ENCODE measurements at places on chromosomes 16 and 17. TPM values are rescaled to one million over a fixed set of nuclear protein-coding genes. Genes with fewer than 3 reads are reported as not detected.

DNA sequence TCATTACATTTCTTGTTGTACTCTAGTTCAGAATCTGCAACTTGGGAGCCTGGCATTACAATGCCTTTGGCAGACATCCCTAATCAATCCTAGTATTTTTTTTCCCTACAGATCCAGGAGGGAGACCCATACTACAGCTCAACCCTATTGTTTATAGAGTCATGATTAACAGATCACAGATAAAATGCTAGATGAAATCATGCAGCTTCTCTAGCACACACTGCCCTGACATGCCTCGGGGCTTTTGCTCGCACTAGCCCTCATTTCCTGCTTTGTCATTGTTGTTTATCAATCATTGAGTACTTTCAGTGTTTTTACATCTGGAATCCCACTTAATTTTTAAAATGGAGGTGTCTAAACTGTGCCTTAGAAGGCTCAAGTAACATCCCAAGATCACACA is 412.5 kb downstream of the CA10 start:
- no peak for DNase-seq
- no peaks in the 10 kb centered on the region for H3K4me1 ChIP-seq
- H3K36me3 ChIP-seq: no peaks in the 10 kb centered on the region
- H3K27me3 ChIP-seq: no peaks in the 10 kb centered on the region

GRCh38 chr16:73071131-73071940 is 23.4 kb upstream of the ZFHX3 start:
- no peaks in the 10 kb centered on the region for H3K36me3 ChIP-seq
- no peak overlapping the region for H3K4me3 ChIP-seq
- H3K27ac ChIP-seq: no peak overlapping the region
- no peaks in the 10 kb centered on the region for H3K27me3 ChIP-seq
- DNase-seq: peak; percentile 62
- no peaks in the 10 kb centered on the region for H3K4me1 ChIP-seq

GRCh38 chr16:31148281-31148728 is 1.6 kb downstream of the PRSS36 start:
- H3K36me3 ChIP-seq: no peaks in the 10 kb centered on the region
- H3K4me3 ChIP-seq: peak overlapping the region; percentile 33
- DNase-seq: no peak
- H3K27ac ChIP-seq: no peak overlapping the region
- no peaks in the 10 kb centered on the region for H3K4me1 ChIP-seq

- no peak overlapping the region for H3K4me3 ChIP-seq
- H3K27ac ChIP-seq: no peak overlapping the region
- no peaks in the 10 kb centered on the region for H3K4me1 ChIP-seq
- DNase-seq: peak; percentile 26
- H3K27me3 ChIP-seq: no peaks in the 10 kb centered on the region
Observed at GRCh38 chr16:48117217-48118105, 38.3 kb downstream of the ABCC12 start.

- no peaks in the 10 kb centered on the region for H3K36me3 ChIP-seq
- H3K4me1 ChIP-seq: no peaks in the 10 kb centered on the region
- H3K27me3 ChIP-seq: no peaks in the 10 kb centered on the region
- no peak for DNase-seq
- H3K27ac ChIP-seq: no peak overlapping the region
Observed at GRCh38 chr16:55773859-55774549, 58.9 kb downstream of the CES1 start.

DNA sequence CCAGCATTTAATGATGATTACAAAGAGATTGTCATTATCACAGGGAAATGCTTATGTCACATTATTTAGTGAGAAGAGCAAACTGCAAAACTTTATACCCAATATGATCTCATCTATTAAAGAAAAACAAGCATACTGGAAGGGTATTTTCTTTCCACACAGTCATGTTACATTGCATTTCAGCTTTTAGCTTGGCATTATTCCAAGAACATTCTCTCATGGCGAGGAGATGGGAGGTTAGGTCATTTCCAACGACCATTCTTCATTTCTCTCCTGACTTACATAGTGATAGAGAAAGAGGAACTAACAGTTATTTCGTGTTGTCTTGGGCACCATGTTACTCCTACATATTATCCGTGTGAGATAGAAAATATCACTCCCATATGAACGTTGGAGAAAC is 309.4 kb upstream of the XYLT1 start:
- no peaks in the 10 kb centered on the region for H3K36me3 ChIP-seq
- no peak overlapping the region for H3K27ac ChIP-seq
- no peaks in the 10 kb centered on the region for H3K27me3 ChIP-seq
- no peak for DNase-seq
- no peaks in the 10 kb centered on the region for H3K4me1 ChIP-seq

DNA sequence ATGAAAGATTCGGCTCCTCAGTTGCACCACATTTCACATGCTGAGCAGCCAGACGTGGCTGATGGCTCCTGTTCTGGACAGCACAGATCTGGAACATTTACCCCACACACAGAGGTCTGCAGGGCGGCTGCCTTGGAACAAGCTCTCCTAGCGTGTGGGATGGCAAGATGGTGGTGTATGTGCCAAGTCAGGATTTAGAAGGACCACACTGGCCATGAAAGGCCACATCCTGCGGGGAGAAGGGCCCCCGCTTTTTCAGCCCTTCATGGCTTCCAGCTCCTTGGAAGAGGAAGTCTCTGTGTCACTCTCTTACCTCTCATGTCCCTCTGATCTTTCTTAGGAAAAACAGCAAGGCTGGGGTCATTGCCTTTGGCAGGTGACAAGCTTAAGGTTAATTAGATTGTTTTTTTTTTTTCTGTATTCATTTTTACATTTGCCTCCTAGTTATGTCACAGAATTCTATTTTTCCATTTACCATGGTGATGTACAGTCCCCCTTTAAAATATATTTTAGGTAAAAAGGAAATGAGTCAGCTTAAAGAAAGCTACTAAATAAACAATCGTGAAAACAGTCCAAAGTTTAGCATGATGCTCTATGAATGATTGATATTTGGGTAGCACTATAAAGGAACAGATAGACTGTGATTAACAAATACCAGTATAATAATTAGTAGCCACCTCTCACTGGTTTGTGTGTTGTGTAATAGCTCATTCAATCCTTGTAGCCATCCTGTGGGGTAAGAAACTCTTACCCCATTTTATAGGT is 396.6 kb downstream of the CPPED1 start:
- DNase-seq: no peak
- H3K27me3 ChIP-seq: no peaks in the 10 kb centered on the region
- H3K27ac ChIP-seq: no peak overlapping the region
- H3K4me3 ChIP-seq: no peak overlapping the region

GRCh38 chr16:2487903-2488531 is 13.1 kb downstream of the TBC1D24 start:
- H3K27me3 ChIP-seq: no peaks in the 10 kb centered on the region
- H3K4me3 ChIP-seq: no peak overlapping the region
- DNase-seq: no peak
- H3K36me3 ChIP-seq: no peaks in the 10 kb centered on the region
- no peak overlapping the region for H3K27ac ChIP-seq

GRCh38 chr16:78206623-78207223 is 107.3 kb downstream of the WWOX start:
- DNase-seq: no peak
- no peaks in the 10 kb centered on the region for H3K4me1 ChIP-seq
- no peak overlapping the region for H3K4me3 ChIP-seq
- no peak overlapping the region for H3K27ac ChIP-seq
- no peaks in the 10 kb centered on the region for H3K36me3 ChIP-seq

GRCh38 chr16:57604177-57604576 is 24.3 kb upstream of the ADGRG1 start:
- no peaks in the 10 kb centered on the region for H3K27me3 ChIP-seq
- H3K4me3 ChIP-seq: no peak overlapping the region
- peak; percentile 15 for DNase-seq

DNA sequence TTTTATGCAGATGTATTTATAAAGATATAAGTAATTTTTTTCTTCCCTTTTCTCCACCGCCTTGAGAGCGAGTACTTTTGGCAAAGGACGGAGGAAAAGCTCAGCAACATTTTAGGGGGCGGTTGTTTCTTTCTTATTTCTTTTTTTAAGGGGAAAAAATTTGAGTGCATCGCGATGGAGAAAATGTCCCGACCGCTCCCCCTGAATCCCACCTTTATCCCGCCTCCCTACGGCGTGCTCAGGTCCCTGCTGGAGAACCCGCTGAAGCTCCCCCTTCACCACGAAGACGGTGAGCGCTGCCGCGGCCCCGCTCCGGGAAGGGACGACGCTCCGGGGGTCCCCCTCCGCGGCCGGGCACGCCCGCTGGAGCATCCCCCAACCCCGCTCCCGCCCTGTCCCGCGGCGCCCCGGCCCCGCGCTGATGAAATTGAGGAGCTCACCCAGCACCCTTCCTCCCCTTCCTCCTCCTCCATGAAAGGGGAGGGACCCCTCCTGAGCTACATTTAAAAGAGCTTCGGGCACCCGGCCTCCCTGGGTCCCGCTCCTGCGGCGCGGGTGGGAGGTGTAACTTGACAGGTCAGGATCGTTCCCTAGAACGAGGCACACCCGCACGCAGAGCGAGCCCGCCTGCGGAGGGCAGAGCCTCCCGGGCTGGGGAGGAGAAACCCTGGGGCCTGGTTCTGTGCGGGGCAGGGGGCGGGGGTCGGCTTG is 706 bp downstream of the HLF start:
- H3K36me3 ChIP-seq: no peaks in the 10 kb centered on the region
- DNase-seq: peak; percentile 51
- H3K27me3 ChIP-seq: no peaks in the 10 kb centered on the region
- no peaks in the 10 kb centered on the region for H3K4me1 ChIP-seq
- peak overlapping the region; percentile 42 for H3K4me3 ChIP-seq
- H3K27ac ChIP-seq: peak overlapping the region; percentile 55

- H3K4me1 ChIP-seq: no peaks in the 10 kb centered on the region
- DNase-seq: no peak
- no peaks in the 10 kb centered on the region for H3K36me3 ChIP-seq
- H3K27ac ChIP-seq: no peak overlapping the region
- no peaks in the 10 kb centered on the region for H3K27me3 ChIP-seq
Observed at GRCh38 chr16:77666771-77667170, 55.5 kb upstream of the NUDT7 start.

- H3K27me3 ChIP-seq: no peaks in the 10 kb centered on the region
- H3K4me3 ChIP-seq: no peak overlapping the region
- no peak overlapping the region for H3K27ac ChIP-seq
- H3K36me3 ChIP-seq: no peaks in the 10 kb centered on the region
- DNase-seq: no peak
Observed at GRCh38 chr17:6448473-6448872, 4.2 kb downstream of the PIMREG start.

- H3K36me3 ChIP-seq: no peaks in the 10 kb centered on the region
- H3K27ac ChIP-seq: no peak overlapping the region
- no peaks in the 10 kb centered on the region for H3K27me3 ChIP-seq
- no peak for DNase-seq
- H3K4me1 ChIP-seq: no peaks in the 10 kb centered on the region
Observed at GRCh38 chr16:87627542-87628245, 25.4 kb downstream of the JPH3 start.

- H3K4me3 ChIP-seq: no peak overlapping the region
- no peaks in the 10 kb centered on the region for H3K4me1 ChIP-seq
- H3K27ac ChIP-seq: peak overlapping the region; percentile 72
- peaks cover 21% of the 10 kb centered on the region for H3K36me3 ChIP-seq
Observed at GRCh38 chr17:2172999-2173398, 118.1 kb downstream of the HIC1 start.

- no peak overlapping the region for H3K4me3 ChIP-seq
- no peaks in the 10 kb centered on the region for H3K36me3 ChIP-seq
- DNase-seq: no peak
- no peaks in the 10 kb centered on the region for H3K4me1 ChIP-seq
Observed at GRCh38 chr16:14088155-14088753, 17.1 kb downstream of the MRTFB start.

The CACNG3 gene
- not detected for total RNA-seq

The MYH3 gene
- 32.2 TPM for total RNA-seq

The PIK3R6 gene
- 0.88 TPM for total RNA-seq

The USP31 gene
- total RNA-seq: 11.9 TPM

The USP22 gene
- 229 TPM for total RNA-seq

The HP gene
- not detected for total RNA-seq

The GJC1 gene
- total RNA-seq: 2.1 TPM

Data from Peyer's patch (tissue), 4 donors.